CD4-positive, alpha-beta T cell treated with Interleukin-2 at 100 ng/mL for 4 hours (primary cell): ENCODE measurements at places on chromosomes 5 and 9.

- DNase-seq = no peak
Observed at GRCh38 chr5:149633476-149634350, 52.4 kb downstream of the ARHGEF37 start.

DNA sequence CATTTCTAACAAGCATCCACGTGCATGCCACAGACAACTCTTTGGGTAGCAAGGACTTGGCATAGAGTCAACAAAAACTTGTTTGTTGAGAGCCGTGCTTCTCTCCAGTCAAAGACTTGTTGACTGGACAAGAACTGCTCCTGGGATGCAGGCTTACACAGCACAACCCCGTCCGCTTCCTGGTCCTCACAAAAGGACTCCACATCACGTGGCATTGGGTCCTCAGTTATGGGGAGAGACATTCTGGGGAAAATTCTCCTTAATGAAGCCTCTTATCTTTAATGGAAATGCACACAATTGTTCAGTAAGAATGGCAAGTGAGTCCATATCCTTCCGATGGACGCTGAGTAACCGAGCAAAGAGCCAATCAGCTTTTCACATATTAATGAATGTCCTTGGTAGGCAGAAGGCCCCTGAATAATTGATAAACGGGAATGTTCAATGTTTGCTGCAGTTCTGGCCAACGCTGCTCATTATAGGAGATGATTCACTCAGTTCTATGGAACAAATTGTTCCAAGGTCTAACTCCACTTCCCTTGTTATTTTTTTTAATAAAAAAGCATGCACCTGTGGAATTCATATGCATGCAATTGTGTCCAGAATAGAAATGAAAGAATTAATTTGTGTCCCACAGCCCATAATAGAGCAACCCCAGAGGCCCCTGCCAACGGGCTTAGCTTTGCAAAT is 97.0 kb upstream of the ZNF366 start:
- DNase-seq = no peak

DNA sequence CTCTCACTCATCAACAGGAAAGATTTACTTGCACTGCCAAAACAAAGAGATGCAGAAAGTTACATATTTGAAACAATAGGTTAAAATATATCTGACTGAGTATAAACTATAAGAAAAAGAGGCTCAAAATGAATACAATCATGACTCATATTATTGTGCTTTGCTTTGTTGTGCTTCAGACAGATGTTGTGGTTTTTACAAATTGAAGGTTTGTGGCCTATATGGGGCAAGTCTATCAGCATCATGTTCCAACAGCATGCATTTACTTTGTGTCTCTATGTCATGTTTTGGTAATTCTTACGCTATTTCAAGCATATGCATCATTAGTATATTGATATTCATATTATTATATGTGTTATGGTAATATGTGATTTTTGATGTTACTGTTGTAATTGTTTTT is 330.0 kb downstream of the PRR16 start:
- DNase-seq = no peak

GRCh38 chr9:17082343-17083064 is 52.3 kb upstream of the CNTLN start:
- DNase-seq = no peak

DNA sequence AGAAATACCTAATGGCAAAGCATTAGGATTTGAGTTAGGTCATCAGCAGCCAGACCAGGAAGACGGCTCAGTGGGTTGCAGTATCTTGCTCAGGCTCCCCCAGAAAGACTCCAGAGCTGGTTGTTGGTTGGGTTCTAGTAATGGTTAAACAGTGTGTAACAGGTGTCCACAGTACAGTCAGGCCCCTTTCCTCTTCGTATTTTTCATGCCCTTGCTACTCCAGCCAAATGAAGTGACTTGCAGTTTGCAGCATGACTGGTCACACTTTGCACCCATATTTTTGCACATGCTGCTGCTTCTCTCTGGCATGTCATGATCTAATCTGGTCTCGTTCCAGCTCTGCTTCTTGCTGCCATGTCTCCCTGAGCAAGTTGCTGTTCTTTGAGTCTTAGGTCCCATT is 60.6 kb upstream of the TRPC7 start:
- no peak for DNase-seq
